Stimulated activated CD8-positive, alpha-beta memory T cell treated with anti-CD3 and anti-CD28 coated beads, Interleukin-7, amount 100 ng/mL, for 48 hours (primary cell): ENCODE measurements at places on chromosomes 4 and X.

DNA sequence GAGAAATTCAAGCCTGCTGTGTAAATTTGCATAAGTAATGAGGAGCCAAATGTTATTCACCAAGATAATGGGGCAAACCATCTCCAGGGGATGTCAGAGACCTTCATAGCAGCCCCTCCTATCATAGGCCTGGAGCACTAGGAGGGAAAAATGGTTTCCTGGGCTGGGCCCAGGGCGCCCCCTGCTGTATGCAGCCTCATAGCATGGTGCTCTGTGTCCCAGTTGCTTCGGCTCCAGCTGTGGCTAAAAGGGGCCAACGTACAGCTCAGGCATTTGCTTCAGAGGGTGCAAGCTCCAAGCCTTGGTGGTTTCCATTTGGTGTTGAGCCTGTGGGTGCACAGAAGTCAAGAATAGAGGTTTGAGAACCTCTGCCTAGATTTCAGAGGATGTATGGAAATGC lies 859.3 kb downstream of the RPA4 start:
- DNase-seq: no peak

DNA sequence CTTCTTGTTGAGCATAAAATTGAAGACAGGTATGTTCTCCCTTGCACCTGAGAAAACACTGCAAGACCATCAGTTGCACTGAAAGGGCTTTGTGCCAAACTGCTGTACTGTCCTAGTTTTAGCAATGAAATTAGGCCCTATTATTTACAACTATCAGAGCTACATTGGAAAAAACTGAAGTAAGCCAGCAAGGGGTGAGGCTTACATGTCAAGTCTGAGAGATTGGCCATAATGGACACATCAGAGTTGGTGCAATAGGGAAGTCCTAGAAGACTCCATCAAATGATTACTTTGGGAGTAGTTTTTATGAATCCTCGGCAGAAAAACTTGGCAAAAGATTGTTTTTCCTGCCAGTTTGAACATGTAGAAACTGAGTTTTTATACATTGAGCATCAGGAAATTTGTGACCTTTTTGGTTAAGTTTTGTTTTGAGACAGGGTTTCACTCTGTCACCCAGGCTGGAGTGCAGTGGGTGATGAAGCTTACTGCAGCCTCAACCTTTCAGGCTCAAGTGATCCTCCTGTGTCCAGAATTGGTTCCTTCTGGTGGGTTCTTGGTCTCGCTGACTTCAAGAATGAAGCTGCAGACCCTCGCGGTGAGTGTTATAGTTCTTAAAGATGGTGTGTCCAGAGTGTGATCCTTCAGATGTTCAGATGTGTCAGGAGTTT lies 160.1 kb upstream of the BANK1 start:
- no peak for DNase-seq

DNA sequence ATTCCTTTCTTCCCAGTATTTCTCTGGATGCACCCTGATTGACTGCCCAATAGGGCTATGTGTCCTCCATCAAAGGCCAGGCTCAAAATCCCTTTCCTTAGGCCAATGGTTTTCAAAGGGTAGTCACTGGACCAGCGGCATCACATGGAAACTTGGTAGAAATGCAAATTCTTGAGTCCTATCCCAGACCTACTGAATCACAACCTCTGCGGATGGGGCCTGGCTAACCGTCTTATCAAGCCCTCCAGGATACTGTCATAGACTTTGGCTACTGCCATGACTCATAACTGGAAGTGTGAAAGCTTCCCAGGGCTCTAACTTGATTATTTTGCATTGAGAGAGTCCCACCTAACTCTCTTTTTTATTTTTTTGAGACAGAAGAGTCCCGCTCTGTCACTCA lies 71.9 kb upstream of the TFDP3 start:
- DNase-seq: no peak

- DNase-seq: no peak
Measured at GRCh38 chr4:114911111-114911510, 202.3 kb downstream of the NDST4 start.

DNA sequence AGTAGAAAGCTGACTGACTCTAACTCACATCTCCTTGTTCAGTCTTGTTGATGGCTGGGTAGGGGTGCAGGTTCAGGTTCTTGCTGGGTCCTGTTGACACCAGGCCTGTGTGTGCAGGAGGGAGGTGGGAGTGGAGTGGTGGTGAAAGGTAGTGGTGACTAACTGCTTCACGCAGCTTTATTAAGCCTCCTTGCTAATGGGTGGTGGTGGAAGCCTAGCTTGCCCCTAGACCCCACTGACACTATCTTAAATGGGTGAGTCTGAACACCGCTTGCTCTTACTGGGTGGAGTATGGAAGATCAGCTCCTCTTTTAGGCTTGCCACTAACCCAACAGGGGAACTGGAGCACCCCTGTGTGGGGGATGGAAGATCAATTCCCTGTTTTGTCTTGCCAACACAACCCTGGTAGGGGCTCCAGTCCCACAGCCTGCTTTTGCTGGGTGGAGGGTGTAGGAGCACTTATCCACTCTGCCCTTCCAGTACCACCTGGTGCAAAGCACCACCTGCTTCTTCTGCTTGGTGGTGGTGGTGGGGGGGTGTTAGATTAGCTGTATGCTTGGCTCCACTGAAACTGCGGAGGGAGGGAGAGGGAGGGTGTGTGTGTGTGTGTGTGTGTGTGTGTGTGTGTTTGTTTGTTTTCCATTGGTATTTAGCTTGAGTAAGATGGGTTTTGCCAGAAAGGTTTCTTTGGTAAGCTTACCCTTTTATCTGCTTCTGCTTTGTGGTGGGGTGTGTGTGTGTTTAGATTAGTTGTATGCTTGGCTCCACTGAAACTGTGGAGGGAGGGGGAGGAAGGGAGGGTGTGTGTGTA lies 25.6 kb downstream of the KDM6A start:
- DNase-seq: no peak

- DNase-seq: no peak
Measured at GRCh38 chr4:8366601-8367000, 73.9 kb downstream of the ACOX3 start.

DNA sequence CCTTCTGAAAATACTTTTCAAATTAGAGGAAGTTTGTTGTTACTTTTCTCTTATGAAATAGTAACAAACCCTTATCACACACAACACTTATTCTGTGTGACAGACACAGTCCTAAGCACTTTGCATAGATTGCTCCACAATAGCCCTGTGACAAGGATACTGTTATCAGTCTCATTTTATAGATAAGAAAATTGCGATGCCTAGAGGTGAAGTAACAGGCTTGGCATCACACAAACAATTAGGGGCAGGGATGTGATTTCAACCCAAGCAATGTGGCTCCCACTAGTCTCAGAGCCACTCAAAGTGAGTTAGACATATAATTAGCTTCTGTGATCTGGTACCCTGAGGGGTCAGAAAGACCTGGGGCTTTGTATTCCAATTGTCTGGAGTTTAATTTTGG lies 339.9 kb downstream of the FBXO8 start:
- no peak for DNase-seq

DNA sequence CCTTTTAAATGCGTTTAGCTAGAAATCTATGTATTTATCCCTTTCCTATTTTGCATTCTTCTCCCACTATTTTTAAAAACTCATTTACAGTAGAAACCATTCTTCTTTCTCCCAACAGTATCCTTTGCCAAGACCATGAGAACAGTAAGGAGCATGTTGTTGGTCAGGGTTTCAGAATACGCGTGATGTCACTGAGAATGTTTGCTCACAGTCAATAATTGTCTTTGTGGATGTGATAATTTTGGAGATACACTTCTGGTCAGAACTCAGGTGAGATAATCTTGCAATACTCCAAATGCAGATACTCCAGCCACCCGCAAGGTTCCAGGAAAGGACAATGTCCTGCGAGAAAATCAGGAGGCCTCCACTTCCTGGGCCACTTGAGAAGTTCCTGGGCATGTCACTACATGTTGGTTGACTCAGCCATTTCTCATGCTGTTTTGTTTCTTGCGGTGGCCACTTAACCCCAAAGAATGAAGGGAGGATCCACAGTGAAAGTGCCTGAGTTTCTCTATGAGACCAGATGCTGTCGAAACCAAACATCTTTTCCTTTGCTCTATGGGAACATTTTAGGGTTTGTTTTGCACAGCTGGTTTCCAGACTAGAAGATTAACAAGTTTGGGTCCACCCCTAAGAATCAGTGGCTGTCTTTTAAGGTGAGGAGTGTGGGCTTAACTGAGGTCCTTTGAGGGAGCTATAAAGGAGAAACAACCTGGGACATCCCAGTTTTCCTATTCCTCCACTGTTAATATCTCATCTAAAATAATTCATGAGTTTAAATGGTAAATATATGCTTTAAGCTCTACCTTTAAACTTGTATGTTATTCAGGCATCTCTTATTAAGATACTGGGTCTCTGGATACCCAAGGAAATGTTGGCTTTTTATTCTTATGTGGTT lies 116.0 kb downstream of the SOWAHB start:
- no peak for DNase-seq

DNA sequence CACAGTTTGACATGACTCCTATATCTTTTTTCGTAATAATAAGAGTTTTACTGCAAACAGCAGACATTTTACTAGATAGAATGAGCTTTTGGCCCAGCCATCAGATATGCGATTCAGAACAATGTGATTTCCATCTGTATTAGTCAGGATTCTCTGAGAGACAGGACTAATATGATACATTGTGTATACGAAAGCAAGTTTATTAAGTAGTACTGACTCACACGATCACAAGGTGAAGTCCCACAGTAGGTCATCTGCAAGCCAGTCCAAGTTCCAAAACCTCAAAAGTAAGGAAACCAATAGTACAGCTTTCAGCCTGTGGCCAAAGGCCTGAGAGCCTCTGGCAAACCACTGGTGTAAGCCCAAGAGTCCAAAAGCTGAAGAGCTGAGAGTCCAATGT lies 24.1 kb downstream of the CXCL8 start:
- DNase-seq: no peak

- no peak for DNase-seq
Measured at GRCh38 chrX:14228611-14229010, 198.9 kb upstream of the GEMIN8 start.

DNA sequence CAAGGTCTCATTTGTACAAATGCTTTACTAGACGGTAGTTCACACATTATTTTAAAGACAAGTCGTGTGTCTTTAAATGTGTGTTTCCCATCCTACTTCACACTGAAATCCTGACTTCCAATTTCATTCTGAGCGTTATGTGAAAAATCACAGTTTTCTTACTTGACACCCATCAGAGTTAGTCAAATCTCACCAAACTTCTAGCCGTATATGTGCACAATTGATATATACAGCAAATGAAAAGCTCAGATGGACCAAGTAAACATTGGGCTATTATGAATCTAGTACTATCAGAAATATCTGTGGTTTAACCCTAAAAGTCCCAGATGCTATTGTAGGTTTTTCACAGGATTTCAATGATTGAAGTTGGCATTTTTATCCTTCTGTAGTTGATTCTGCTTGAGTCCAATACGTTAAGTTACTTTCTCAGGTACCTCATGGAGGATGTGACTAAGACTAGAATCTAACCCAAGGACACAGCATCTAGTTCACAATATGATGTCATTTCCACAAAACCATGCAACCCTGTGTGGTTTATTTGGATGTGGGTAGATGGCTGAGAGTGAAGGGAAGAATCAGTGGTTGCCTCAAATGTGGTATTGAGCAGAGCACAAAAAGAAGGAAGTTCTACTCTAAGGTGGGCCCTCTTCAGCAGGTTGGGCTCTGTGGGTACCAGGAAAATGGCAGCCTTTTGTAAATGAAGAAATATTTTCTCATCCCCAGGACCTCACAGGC lies 22.1 kb upstream of the TRIM60 start:
- peak; percentile 5 for DNase-seq

GRCh38 chrX:103792916-103793544 lies 16.4 kb downstream of the PLP1 start:
- DNase-seq: no peak

- DNase-seq: no peak
Measured at GRCh38 chr4:139940600-139940999, 213.4 kb downstream of the MAML3 start.

- no peak for DNase-seq
Measured at GRCh38 chr4:83486457-83487129, 1.7 kb upstream of the ABRAXAS1 start.

DNA sequence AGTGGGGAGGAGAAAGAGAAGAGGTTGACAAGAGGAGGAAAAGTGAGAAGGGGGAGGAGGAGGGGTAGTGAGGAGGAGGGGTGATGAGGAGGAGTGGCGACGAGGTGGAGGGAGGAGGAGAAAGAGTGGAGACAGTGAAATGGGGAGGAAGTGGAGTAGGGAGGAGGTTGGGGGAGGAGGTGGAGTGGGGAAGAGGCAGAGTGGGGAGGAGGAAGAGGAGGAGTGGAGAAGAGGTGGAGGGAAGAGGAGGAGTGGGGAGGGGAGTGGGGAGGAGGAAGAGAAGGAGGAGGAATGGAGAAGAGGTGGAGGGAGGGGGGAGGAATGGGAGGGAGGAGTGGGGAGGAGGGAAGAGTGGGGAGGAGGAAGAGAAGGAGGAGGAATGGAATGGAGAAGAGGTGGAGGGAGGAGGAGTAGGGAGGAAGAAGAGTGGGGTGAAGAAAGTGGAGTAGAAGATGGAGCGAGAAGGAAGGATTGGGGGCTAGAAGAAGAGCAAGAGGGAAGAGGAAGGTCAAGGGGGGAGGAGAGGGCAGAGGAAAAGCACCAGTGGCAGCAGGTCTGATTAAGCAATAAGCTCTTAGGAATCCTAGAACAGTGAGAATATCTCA lies 50.0 kb upstream of the MTNR1A start:
- DNase-seq: no peak

DNA sequence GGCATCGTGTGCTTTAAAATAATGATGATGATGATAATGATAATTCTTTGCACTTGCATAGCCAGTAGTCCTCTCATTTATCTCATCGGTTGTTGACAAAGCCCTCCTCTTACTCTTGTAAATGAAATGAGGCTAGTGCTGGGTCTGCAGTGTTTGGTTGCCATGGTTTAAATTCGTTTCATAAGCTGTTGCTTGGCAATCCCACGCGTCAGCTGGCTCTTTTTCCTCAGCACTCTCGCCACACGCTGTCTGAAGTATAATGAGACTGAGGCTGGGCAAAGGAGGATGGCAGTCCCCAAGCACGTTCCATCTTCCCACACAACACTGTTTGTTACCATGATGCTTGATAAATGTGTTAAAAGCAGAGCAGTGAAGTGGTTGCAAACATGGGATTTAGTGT lies 15.5 kb downstream of the PAGE4 start:
- no peak for DNase-seq

- no peak for DNase-seq
Measured at GRCh38 chrX:95044331-95044730, 1370.3 kb downstream of the FAM133A start.

DNA sequence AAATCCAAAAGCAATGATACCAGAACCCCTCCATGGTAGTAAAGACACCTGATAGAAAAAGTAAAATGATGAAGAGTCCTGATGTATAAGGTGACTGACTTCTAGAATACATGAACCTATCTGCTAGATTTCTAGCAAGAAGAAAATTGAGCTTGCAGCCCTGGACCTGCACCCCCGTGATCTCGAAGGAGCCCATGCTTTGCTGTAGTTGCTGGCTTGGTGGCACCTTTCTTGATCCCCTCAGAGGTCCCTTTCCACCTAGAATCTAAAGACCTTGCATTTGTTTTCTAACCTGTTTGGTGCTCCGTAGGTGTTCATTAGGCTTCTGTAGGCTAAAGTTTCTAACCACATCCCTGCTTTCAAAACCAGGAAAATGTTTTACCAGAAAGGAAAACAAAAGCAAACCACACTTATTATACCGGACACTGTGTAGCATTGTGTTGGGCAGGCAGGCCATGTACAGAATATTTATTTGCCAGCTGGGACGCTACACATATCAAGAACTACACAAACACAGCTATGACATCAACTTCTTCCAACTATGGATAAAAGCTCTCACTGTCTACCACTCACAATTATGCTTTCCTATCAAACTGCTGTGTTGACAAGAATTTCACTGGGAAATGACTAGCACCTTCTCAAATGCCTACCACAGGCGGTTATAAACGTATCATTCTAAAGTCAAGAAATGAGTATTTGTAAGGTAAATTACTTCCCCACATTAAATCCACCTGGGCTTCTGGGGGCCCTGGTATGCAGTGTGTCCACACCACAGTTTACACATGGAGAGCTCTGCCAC lies 316.2 kb downstream of the UNC5C start:
- no peak for DNase-seq
